ENCODE measurements at places on chromosomes 4 and X. TPM values are rescaled to one million over a fixed set of nuclear protein-coding genes. Genes with fewer than 3 reads are reported as not detected.

CSAG3 gene
- total RNA-seq = 0.52 TPM

DGAT2L6 gene
- not detected for total RNA-seq

ZNF711 gene
- 21.1 TPM for total RNA-seq

GRCh38 chr4:105232374-105232773, 85.7 kb downstream of the TET2 start:
- H3K4me3 ChIP-seq = no peak overlapping the region
- H3K27ac ChIP-seq = no peak overlapping the region
- no peak for DNase-seq
- H3K27me3 ChIP-seq = no peaks in the 10 kb centered on the region
- peaks cover 18% of the 10 kb centered on the region for H3K36me3 ChIP-seq
- H3K4me1 ChIP-seq = no peaks in the 10 kb centered on the region

DNA sequence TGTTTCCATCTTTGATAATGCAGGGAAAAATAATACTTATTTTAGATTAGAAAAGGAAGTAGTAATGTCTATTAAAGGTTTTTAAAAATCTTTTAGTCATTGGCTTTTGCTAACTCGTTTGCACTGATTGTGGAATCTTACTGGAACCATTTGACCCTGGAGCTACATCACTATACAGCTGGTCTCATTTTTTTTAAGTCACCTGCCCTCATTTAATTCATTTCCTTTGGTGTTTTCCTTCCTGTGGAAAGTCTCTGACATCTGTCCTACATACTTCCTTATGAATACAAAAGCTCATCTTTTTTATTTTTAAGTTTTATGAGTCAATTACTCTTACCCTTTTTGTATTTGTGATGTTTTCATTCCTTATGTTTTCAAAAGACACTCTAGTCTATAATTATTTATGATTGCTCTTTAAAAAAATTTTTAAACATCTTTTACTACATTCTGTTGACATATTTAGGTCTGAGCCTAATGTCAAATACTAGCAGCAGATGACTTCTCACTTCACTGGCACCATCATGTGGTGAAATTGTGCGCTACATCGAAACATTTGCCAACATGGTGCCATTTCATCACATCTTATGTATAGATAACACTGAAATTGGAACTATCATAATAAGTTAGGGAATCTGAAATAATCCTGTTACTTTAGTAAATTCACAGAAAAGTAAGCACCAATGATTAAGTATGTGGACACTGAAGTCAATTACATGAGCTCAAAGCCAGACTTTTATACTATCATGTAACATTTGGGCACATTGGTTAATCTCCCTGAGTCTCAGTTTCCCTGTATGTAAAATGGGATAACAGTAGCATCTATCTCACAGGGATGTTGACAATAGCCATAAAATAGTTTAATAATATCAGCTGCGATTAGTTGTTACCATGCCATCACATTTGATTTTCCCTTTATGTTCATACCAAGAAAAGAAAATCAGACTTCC, 9.4 kb upstream of the MMAA start:
- H3K4me1 ChIP-seq = no peaks in the 10 kb centered on the region
- H3K27ac ChIP-seq = no peak overlapping the region
- no peak overlapping the region for H3K4me3 ChIP-seq
- no peaks in the 10 kb centered on the region for H3K36me3 ChIP-seq

DNA sequence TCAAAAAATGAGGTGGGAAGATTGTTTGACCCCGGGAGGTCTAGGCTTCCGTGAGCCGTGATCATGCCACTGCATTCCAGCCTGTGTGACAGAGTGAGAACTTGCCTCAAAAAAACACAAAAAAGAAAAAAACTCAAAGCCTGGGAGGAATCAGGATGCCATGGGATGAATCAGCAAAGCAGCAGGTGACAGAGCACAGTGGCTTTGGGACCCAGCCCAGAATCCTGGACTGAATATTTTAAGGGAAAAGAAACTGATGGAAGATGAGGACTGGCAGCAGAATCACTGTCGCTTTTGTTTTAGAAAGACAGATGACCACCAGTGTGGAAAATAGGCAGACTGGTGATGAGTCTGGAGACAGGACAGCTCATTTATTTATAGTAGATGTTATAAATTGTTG, 16.6 kb downstream of the S100G start:
- no peak for DNase-seq
- peaks cover 3% of the 10 kb centered on the region for H3K36me3 ChIP-seq
- H3K4me3 ChIP-seq = no peak overlapping the region
- no peaks in the 10 kb centered on the region for H3K27me3 ChIP-seq
- no peak overlapping the region for H3K27ac ChIP-seq
- H3K4me1 ChIP-seq = no peaks in the 10 kb centered on the region

CFAP299 gene
- total RNA-seq = 1.0 TPM

DNA sequence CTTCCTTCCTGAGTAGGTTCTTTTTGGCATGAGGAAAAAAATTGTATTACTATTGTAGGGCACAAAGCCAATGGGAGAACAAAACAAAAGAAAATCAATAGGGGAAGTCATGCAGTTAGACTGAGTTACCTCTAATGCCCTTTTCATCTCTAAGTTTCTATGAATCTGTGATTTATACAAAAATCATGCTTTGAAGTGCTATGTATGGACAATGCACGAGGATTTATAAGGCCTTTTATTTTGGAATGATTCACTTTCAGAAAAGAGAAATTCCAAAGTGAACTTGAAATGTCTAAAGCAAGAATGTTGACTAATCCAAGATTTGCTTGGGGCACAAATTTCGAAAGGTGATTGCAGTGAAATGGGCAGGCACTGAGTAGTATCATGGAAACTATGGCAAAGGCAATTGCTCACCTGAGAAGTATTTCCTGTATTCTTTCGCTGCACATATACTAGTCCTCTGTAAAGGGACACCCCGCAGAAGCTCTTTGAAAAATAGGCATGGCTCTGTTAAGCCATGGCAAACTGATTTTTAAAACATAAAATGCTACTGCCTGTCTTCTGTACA, 52.8 kb downstream of the ADGRG4 start:
- H3K4me3 ChIP-seq = no peak overlapping the region
- H3K4me1 ChIP-seq = no peaks in the 10 kb centered on the region
- H3K27ac ChIP-seq = no peak overlapping the region
- H3K36me3 ChIP-seq = no peaks in the 10 kb centered on the region
- no peak for DNase-seq

GRCh38 chr4:112807083-112807482, 170.1 kb downstream of the LARP7 start:
- no peak overlapping the region for H3K27ac ChIP-seq
- no peaks in the 10 kb centered on the region for H3K36me3 ChIP-seq
- H3K27me3 ChIP-seq = no peaks in the 10 kb centered on the region
- H3K4me1 ChIP-seq = no peaks in the 10 kb centered on the region

- H3K27me3 ChIP-seq = peaks cover 18% of the 10 kb centered on the region
- H3K4me3 ChIP-seq = peak within 1 kb of the TSS; percentile 30
- no peaks in the 10 kb centered on the region for H3K36me3 ChIP-seq
- no peaks in the 10 kb centered on the region for H3K4me1 ChIP-seq
- H3K27ac ChIP-seq = no peak within 1 kb of the TSS
These were observed at the start of gene BEX5 for GRCh38 chrX:102155806-102156179. TSS of gene BEX5 (minus strand) at chrX:102155977. CDS start at chrX:102154265, 1,712 bp downstream.

PTTG2 gene
- total RNA-seq = 0.09 TPM

- no peaks in the 10 kb centered on the region for H3K27me3 ChIP-seq
- DNase-seq = no peak
- no peaks in the 10 kb centered on the region for H3K4me1 ChIP-seq
- no peak overlapping the region for H3K4me3 ChIP-seq
- H3K36me3 ChIP-seq = no peaks in the 10 kb centered on the region
These were observed 126.2 kb downstream of the MAPK10 start for GRCh38 chr4:86233681-86234080.

SHOX gene
- not detected for total RNA-seq

DNA sequence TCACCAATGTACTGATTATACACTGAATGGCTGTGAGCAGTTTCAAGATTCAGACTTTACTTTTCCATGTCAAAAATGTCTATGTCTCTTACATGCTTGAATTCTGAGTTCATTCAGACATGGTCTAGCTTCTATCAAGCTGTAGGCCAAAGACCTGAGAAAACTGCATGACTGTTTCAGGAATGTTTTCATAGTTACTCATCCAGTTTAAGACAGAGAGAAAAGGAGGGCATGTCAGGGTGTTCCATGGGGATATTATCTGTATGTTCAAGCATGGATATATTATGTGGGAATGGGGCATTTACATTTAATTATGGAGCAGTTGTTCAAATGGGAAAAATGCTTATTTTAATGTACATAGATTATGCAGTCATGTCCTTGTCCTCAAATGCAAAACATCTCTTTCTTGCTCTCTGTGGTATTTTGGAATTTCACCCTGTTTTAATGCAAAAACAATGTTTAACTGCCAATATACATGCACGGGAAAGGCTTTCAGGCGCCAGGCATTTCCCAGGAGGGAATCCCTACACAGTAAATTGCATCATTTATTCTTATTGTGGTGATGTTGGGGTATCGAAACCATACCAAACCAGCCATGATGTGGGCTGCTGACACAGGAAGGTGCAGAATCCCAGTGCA, 429.1 kb upstream of the INTU start:
- DNase-seq = no peak
- no peaks in the 10 kb centered on the region for H3K36me3 ChIP-seq
- no peaks in the 10 kb centered on the region for H3K4me1 ChIP-seq
- H3K27ac ChIP-seq = no peak overlapping the region
- no peak overlapping the region for H3K4me3 ChIP-seq
- no peaks in the 10 kb centered on the region for H3K27me3 ChIP-seq

GRCh38 chr4:4608214-4608537, 66.3 kb upstream of the STX18 start:
- H3K27me3 ChIP-seq = no peaks in the 10 kb centered on the region
- H3K4me3 ChIP-seq = no peak overlapping the region
- no peak overlapping the region for H3K27ac ChIP-seq
- H3K36me3 ChIP-seq = no peaks in the 10 kb centered on the region

- no peak overlapping the region for H3K27ac ChIP-seq
- H3K27me3 ChIP-seq = no peaks in the 10 kb centered on the region
- peaks cover 55% of the 10 kb centered on the region for H3K36me3 ChIP-seq
- no peak overlapping the region for H3K4me3 ChIP-seq
- peaks cover 7% of the 10 kb centered on the region for H3K4me1 ChIP-seq
These were observed 97.2 kb upstream of the STS start for GRCh38 chrX:7050271-7050670.

DNA sequence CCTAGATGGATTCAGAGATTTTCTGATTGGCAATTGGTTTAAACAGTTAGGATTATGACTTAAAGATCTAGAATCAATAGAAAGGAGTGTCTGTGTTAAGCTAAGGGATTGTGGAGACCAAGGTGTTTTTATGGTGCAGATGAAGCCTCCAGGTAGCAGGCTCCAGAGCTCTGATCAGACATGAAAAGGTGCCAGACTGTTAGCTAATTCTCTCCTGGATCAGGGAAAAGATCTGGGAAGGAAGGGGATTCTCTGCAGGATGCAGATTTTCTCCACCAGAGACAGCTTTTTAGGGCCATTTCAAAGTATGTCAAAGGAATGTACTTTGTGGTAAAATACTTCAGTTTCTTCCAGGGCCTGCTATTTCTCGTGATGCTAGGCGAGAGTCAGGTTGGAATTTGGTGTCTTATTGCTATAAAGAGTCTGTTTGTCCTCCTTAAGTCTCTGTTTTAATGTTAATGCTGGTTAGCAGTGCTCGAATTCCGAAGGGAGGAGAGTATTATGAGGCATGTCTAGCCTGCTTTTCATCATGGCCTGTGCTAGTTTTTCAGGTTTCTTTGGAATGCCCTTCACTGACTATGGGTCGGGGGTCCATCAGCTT, 12.0 kb upstream of the GPR78 start:
- no peak overlapping the region for H3K4me3 ChIP-seq
- H3K4me1 ChIP-seq = no peaks in the 10 kb centered on the region
- no peaks in the 10 kb centered on the region for H3K27me3 ChIP-seq
- H3K36me3 ChIP-seq = no peaks in the 10 kb centered on the region
- no peak for DNase-seq

MAML3 gene
- 4.3 TPM for total RNA-seq

DNA sequence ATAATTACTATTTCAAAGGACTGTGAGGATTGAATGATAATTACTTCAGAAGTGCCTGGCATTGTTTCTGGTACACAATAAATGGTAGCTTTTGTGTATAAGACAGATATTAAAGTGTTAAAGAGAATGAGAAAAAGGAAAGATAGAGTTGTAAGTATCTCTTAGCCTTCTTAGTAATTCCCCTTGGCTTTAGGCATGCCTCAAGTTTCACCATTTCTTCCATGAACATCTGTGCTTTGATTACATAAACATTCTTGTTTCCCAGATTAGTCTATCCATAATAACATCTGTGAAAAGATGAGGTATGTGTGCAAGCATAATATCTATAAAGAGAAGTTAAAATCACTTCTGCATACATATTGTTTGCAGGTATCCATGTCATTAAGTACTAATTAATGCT, 230.9 kb upstream of the TEX13A start:
- H3K36me3 ChIP-seq = no peaks in the 10 kb centered on the region
- no peak overlapping the region for H3K27ac ChIP-seq
- H3K4me1 ChIP-seq = no peaks in the 10 kb centered on the region
- no peak for DNase-seq
- H3K4me3 ChIP-seq = no peak overlapping the region

KANTR gene
- 4.7 TPM for total RNA-seq

PQBP1 gene
- total RNA-seq = 81.0 TPM

DNA sequence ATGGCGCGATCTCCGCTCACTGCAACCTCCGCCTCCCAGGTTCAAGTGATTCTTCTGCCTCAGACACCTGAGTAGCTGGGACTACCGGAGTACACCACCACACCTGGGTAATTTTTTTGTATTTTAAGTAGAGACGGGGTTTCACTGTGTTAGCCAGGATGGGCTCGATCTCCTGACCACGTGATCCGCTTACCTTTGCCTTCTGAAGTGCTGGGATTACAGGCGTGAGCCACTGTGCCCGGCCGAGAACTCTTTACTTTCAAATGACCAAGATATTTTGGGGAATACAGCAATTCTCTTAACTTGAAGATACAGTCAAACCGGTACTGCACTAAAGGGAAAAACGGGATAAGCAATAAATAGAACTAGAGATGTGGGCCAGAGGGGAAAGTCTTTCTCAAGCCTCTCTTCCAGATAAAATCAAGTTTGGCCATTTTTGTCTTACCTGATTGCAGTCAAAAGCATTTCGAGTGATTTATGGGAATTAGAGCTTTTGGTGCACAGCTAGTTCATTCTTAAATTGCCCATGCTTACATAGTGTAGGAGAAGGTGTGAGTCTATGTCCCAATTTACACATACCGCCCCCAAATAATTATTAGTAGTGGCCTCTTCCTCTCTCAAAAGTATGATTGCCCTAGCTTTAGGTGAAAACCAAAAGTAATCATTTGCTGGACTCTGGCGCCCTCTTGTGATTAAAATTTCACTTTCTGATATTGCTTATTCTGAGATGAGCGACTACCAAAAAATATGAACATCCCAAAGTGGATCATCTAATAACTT, 53.2 kb upstream of the ABCG2 start:
- no peak overlapping the region for H3K27ac ChIP-seq
- H3K27me3 ChIP-seq = no peaks in the 10 kb centered on the region
- DNase-seq = peak; percentile 26

- no peaks in the 10 kb centered on the region for H3K4me1 ChIP-seq
- H3K27ac ChIP-seq = no peak overlapping the region
- DNase-seq = no peak
- no peak overlapping the region for H3K4me3 ChIP-seq
- peaks cover 7% of the 10 kb centered on the region for H3K27me3 ChIP-seq
These were observed 7.2 kb downstream of the NR0B1 start for GRCh38 chrX:30301963-30302362.

- no peak overlapping the region for H3K4me3 ChIP-seq
- H3K36me3 ChIP-seq = no peaks in the 10 kb centered on the region
- no peak overlapping the region for H3K27ac ChIP-seq
- no peaks in the 10 kb centered on the region for H3K4me1 ChIP-seq
- DNase-seq = no peak
These were observed 239.3 kb downstream of the C4orf33 start for GRCh38 chr4:129335276-129335675.

Measured in thymus (tissue), 14 donors.